Smooth muscle cell of bladder (primary cell): ENCODE measurements at places on chromosomes 3 and 15. TPM values are rescaled to one million over a fixed set of nuclear protein-coding genes. Genes with fewer than 3 reads are reported as not detected.

NR2E3 gene
- total RNA-seq, result 0.14 and 0.18 TPM in 2 replicates

SETMAR gene
- 8.8 and 9.0 TPM in 2 replicates for total RNA-seq

NKTR gene
- 40.0 and 42.5 TPM in 2 replicates for total RNA-seq

CCNL1 gene
- total RNA-seq, result 120 and 173 TPM in 2 replicates

GRAMD2A gene
- total RNA-seq, result 0.14 and 0.55 TPM in 2 replicates

C3orf20 gene
- under 0.01 and 0.09 TPM in 2 replicates for total RNA-seq

AMT gene
- 0.71 and 1.5 TPM in 2 replicates for total RNA-seq

TM4SF4 gene
- not detected in 2 replicates for total RNA-seq

LRRC31 gene
- not detected in 2 replicates for total RNA-seq
